ENCODE measurements at places on chromosomes 12 and 14.

DNA sequence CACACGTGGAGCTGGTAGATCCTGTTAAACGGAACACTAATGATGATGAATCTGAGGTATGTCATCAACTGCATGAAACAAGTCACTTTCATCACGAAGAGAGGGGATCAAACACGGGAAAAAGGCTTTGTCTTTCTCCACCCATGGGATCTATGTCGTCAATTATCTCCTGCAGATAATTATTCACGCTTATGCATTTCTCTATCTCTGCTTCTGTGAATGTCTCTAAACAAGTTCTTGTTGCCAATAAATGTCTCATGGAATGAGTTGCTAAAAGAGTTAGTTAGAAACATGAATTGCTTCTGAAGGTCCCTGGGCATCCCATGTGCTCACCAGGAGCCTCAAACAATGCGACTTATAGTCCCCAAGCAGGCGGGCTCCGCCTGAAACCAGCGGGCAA is 1228.2 kb upstream of the TMEM132C start:
- DNase-seq: no peak

GRCh38 chr14:32450919-32451675 is 122.0 kb downstream of the AKAP6 start:
- no peak for DNase-seq

DNA sequence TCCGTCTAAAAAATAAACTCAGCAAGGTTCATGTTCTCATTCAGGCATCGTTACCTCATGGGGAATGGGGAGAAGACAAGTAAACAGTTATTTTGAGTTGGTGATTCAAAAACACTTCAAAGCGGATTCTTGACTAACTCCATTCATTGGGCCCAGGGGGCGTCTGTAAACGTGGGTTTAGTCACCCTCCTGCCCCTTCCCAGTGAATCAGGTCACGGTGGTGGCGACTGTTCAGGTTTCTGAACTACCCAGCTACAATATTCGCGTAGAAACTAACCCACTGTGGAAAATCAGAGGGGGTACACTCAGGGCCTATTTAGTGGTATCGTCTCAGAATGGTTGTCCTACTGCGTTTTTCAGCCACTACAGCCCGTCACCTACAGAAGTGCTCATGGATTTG is 15.2 kb downstream of the OR6S1 start:
- DNase-seq: peak; percentile 7

DNA sequence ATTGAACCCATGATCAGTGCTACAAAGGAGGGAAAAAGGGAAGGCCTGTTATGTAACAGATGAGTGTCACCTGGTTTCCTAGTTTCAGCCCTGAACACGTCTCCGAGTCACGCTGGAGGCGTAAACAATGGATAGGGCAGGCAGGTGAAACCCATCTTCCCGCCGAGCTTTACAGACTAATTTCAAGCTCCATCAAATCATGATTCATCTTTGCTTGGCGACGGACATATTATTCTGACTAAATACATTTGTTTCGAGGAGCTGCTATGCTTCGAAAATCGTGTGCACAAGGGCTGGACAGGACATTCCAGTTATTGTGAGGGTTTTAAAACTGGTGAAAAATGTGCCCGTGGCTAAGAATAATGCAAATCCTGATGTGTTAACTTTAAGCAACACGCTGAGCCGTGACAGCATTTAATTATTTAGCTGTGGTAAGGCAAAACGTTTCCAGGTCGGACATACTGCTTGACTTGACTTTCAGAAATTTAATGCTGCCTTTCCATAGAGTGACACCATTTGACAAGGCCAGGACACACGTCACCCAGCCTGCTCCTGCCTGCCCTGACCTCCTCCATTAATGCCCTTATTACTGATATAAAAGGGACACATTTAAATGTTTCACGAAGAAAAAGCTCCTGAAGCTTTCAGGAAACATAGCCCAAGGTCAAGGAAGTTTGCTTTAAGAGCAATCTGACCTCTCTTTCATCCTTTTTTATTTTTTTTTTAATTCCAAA is 1203.5 kb upstream of the TMEM132C start:
- no peak for DNase-seq

GRCh38 chr12:2149091-2149490 is 96.3 kb downstream of the CACNA1C start:
- DNase-seq: no peak

- DNase-seq: no peak
These were observed 104.9 kb upstream of the NOVA1 start for GRCh38 chr14:26702721-26703230.

GRCh38 chr12:42696406-42697149 is 107.0 kb upstream of the PRICKLE1 start:
- DNase-seq: no peak

DNA sequence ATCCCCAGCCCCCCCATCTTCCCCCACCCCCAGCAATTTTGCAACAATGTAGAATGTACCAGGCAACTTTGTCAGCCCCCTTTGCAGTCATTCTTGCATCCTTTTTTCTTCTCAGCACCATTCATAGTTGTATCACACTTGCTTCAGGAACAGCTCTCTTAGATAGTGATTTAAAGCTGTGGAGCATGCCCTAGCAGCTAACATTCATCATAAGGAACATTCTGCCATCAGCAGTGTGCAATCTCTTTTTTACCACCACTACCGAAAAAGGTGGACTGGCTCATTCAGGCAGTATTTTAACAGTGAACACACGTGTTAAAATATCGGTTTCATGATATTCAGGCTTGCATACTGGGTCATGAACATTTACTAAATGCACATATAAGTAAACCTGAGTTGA is 45.1 kb downstream of the MARK3 start:
- DNase-seq: no peak

DNA sequence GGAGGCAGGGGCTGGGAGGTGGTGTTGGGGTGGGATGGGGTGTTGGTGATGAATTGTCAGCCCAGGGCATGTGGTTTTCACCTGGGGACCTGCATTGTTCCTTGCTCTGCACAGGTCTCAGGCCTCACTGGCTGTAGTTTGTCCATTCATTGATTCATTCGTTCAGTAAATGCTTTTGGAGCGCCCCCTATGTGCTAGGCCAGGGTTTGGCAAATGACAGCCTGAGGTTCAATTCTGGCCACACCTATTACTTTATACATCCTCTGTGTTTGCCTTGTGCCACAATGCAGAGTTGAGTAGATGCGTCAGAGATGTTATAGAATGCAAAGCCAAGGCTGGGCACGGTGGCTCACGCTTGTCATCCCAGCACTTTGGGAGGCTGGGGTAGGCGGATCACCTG is 4.7 kb downstream of the ADCK1 start:
- no peak for DNase-seq
